ENCODE measurements at places on chromosomes 7 and 10. TPM values are rescaled to one million over a fixed set of nuclear protein-coding genes. Genes with fewer than 3 reads are reported as not detected.

DNA sequence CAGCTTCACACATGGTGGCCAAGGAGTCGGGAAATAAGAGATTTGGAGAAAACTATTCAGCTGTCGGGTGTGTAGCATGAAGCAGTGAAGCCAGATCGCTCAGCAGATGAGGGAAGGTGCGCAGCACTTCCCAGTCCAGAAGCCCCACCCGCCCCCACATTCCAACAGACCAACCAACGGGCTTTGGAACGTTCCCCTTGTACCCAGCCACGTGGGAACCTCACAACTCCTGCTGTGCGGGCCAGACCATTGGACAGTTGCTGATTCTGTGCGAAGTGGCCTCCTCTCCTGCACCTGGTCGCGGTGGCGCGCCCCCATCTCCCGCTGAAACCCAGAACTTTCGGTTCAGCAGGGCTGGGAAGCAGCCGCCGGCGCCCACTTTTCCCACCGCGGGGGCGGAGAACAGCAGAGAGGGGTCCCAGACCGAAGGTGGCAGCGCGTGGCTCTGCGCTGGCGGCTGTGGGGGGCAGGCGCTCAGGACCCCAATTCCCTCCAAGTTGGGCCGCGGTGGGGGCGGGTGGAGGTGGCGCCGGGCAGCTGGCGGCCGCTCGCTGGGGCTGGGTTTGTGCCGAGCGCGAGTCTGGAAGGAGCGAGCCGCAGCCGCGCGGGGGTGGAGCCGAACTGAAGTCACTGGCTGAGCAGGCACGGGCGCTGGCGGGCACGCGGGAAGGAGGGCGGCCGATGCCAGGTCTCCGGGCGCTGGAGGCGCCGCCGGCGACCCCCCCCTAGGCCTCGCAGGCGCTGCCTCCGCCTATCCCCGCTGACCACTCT lies 1301.5 kb upstream of the SORCS1 start:
- DNase-seq: peak; percentile 39

- no peak for DNase-seq
Measured at GRCh38 chr7:45597286-45597984, 23.3 kb downstream of the ADCY1 start.

Gene PON3
- total RNA-seq: 50.9 TPM

Gene SPDYE9
- 0.13 TPM for total RNA-seq

DNA sequence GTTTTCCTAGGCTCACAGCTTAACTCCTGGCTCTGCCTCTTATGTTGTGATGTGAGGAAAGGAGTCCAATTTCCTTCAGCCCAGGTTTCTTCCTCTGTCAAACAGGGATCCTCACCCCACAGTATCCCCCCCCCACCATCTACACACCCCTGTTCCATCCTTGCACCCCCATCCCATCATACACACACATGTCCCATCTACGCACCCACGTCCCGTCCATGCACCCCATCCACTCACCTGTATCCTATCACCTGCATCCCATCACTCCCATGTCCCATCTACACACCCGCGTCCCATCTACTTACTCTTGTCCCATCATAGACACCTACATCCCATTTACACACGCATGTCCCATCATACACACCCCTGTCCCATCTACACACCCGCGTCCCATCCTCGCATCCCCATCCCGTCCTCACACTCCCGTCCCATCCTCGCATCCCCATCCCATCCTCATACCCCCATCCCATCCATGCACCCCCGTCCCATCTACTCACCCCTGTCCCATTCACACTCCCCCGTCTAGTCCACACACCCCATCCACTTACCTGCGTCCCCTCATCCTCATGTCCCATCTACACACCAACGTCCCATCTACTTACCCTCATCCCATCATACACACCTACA lies 117.3 kb downstream of the TRRAP start:
- DNase-seq: no peak

DNA sequence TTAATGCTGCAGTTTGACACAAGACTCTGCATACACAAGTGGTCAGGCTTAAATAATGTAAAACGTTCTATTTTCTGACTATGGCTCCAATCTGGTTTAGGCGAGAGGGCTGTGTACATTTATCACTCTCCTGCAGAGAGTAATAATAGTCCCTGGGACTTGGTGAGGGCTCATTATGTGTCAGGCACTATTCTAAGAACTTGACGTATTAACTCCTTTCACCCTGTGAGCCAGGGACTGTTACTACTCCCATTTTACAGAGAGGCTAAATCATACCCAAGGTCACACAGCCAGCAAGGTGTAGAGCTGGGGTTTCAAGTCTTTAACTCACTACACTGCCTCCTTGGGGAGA lies 187.2 kb upstream of the LYZL2 start:
- no peak for DNase-seq

Gene CELF2
- 27.5 TPM for total RNA-seq

GRCh38 chr10:61779950-61780659 lies 117.4 kb downstream of the CABCOCO1 start:
- DNase-seq: no peak

Gene SAP25
- total RNA-seq: 2.6 TPM

GRCh38 chr10:46239993-46240683 lies 46.7 kb upstream of the ANTXRL start:
- DNase-seq: peak; percentile 0

GRCh38 chr7:20831451-20831850 lies 44.8 kb upstream of the SP8 start:
- DNase-seq: no peak

GRCh38 chr7:15853832-15854470 lies 167.5 kb upstream of the MEOX2 start:
- DNase-seq: no peak

DNA sequence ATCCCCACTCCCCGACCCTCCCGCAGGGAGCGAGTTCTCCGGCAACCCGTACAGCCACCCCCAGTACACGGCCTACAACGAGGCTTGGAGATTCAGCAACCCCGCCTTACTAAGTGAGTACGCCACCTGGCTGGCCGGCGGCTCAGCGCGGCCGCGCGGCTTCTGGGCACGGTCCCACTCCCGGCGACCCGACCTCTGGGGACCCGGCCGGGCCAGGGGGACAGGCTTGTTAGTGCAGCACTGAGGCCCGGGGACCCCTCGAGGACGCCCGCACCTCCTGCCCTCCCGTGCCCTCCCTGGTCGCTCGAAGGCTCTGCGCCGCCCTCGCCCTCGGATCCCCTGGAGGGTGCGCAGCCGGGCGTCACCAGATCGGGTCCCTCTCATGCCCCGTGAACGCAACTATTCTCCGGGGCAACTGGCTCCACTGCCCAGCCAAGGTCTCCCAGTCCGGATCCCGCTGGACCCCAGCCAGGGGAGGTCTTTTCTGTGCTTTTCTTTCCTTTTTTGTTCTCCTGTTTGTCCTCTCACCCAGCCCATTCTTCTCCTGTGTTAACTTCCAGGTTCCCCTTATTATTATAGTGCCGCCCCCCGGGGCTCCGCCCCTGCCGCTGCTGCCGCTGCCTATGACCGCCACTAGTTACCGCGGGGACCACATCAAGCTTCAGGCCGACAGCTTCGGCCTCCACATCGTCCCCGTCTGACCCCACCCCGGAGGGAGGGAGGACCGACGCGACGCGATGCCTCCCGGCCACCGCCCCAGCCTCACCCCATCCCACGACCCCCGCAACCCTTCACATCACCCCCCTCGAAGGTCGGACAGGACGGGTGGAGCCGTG lies 81.8 kb downstream of the PAX2 start:
- no peak for DNase-seq

Gene HOXA10
- total RNA-seq: not detected

Gene SLC18A3
- 0.72 TPM for total RNA-seq

DNA sequence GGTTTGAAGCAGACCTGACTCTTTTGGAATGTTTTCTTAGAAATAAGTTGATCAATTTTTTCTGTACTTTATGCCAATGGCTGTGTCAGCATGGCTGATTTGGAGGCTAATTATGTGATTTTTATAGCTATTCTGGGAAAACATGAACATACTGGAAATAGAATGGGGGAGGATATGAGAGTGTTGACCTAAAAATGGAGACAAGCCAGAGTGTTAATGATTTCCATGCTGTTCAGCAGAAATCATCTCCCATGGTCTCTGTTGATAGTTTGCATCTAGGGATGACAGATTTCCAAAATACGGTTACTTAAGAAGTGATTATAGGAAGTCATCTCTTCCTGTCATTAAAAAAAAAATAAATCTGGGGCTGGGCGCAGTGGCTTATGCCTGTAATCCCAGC lies 32.7 kb upstream of the DMTF1 start:
- no peak for DNase-seq

DNA sequence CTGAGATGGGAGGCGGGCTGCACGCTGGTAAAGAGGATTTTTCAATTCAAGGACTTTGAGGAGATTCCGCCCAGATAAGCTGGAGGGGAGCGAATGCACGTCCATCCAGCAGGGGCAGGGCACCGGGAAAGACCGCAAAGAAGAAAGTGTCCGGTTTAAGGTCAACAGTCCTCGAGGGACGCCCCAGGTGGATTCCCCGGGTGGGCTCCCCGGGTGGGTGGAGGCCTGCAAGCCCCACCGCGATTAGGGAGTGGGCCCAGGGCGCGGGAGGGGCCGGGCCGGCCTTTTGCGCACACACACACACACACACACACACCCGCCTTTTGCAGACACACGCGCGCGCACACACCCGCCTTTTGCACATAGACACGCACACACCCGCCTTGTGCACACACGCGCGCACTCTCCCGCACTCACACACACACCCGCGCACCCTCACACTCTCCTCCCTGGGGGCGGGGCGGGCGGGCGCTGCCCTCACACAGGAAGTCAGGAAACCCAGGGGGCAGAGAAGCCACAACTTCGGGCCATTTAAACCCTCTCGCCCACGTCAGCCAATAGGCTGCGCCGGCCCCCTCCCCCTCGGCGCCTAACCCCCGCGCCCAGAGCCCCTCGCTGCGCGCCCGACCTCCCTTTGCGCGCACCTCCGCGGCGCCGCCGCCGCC lies 615 bp downstream of the ARHGAP12 start:
- DNase-seq: peak; percentile 56

DNA sequence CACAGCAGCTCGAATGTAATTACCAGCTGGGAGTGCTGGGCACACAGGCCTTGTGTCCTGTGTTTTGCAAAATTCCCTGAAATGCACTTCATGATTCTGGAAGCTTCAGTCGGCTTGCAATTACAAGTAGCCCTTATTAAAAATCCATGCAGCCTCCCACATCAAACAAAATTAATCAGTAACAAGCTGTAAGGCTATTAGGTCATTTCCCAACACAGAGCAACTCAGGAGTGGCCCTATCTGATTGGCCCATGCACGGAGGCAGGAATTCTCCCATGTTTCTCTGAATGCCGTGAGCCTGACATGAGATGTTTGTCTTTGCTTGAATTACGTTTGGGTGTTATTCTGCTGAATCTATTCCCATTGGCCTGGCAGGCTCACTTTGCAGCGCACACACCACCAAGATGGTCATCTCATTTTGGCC lies 36.9 kb downstream of the FOXL3 start:
- DNase-seq: no peak

DNA sequence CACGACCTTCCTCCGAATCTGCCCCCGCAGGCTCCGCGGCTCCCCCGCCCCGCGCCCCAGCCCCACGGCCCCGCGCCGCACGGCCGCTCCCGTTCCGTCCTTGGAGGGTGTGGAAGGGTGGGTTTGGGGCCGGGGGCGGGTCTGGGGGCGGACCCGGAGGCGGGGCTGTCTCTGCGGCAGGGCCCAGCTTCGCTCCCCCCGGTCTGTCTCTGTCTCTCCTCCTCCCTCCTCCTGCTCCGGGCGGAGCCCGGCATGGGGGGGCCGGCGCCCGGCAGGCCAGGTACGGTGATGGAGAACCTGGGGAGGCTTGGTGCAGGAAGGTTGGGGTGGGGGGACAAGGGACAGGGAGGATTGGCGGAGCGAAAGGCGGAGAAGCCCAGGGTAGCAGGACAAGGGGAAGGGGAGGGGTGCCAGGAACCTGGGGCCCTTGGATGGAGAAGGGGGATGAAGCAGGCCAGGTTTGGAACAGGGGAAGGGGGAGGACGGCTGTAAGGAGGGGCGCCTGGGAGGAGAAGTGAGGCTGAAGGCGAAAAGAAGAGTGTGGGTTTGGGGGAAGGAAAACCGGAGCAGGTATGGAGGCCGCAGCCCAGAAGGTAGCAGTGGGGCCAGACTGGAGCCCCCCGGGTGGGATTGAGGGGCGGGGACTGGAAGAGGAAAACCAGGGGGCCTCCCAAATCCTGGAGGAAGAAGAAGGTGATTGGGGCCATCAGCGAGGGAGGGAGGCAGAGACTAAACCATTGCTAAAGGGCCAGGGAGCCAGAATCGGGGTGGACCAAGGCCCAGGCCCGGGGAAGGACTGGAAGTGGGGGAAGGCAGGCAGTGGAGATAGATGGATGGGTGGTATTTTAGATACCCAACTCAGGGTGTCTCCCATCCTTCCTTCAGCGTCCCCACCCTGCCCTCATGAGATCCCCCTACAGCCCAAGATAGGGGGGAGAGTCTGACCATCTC lies at the start of gene NYAP1:
Gene NYAP1, plus strand, starts transcription at position 206 of the 951 bp plus-strand sequence. CDS start 1,385 bp downstream, outside the sequence.
- no peak for DNase-seq

DNA sequence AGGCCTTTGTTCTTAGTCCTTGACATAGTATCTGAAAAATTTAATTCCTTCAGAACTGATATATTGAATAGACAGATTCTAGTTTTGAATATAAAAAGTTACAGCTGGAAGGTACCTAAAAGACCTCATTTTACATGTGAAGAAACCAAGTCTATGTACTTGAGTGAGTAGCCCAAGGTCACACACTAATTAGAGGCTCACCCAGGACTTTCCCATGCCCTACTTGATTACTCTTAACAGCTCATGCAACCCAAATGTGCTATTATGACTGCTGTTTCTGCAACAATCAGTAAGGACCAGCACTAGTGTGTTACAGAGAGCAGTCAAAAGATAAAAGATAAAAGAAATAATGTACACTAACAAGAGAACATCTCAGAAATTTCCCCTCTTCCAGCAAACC lies 40.7 kb upstream of the BET1 start:
- DNase-seq: no peak

Gene PTER
- 2.3 TPM for total RNA-seq

DNA sequence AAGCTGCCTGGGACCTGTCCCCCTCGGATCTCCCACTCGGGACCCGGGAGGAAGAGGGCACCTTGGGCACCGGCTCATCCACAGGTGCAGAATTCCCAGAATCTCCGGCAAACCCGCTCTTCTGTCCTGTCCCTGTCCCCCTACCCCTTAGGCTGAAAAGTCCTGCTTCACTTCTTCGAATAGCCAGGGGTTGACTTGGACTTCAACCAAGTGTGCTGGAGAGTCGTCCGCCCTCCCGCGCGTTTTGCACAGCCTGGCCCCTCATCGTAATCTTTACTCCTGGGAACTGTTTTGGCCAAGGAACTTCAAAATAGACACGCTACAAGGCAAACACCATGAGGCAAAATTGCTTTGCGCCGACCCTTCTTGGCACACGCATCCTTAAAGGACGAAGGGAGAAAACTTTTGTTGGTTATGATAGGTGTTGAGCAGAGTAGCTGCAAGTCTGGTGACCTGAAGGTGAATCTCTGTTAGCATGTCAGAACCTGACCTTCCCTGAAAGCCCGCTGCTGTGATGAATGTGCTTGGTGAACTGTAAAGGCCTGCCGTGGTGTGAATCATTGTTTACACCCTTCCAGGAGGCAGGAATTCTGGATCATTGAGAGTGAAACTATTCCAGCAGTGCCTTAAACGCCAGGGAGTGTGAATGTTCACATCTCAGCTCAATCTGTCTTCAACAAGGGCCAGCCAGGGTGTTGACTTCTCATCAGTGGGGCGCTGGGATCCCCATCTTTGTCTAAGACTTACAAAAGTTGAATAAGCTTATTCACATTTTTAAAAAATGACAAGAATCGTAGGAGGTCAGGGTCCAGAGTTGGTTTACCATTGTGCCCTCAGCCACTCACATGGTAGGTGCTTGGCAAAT lies 589 bp upstream of the RAPGEF5 start:
- DNase-seq: peak; percentile 3

- no peak for DNase-seq
Measured at GRCh38 chr10:110083884-110084283, 76.1 kb downstream of the ADD3 start.

Gene PTF1A
- not detected for total RNA-seq

GRCh38 chr7:78368771-78369170 lies 570.2 kb downstream of the PHTF2 start:
- DNase-seq: no peak

Gene BTBD16
- total RNA-seq: 0.23 TPM
